AG04450 (cell line): ENCODE measurements at places on chromosomes 4 and X.
A peak's percentile ranks its signal among the peaks of the same experiment; 100 is the strongest.

DNA sequence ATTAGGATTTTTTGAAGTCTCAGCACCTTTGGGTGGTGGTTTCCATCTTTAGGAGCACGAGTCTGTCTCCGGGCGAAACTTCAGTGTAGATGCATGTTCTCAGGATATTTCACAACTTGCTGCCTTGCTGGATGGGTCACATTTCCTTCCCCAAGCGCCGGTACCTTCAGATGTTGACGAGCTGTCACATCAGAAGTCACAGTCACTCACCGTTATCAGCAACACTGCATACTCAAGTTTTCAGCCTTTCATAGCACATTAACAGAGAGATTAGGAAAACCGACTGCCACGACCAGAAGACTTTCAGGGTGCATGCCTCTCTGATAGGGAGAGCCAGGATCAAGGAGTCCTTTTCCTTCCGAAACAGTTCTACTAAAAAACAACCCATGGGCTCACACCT lies 77.8 kb downstream of the SHROOM2 start:
- no peak for DNase-seq

DNA sequence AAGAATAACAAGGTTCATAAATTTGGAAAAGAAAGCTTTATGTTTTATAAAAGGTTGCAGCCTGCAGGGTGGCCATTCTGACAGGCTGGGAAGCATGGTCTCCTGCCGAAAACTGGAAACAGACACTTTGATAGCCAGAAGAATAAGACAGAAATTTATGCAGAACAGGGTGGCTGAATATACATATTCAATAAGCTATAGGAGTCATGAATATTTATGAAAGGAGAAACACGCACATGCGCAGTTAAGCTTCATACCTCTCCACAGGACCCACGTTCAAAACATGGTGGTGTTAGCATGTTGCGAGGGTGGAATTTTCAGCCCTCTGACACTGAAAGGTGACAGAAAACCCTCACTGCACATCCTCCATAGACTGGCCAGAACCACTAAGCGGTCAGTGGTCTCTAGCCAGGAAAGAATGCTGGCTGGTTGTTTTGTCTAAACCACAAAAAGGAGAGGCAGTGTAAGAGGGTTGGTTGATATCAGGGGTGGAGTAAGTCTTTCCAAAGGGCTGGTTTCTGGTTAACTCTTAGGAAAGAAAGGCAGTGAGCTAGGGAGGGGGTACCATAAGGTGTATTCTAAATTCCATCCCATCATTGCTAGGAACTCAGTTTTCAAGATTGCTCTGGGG lies 58.2 kb downstream of the ANXA10 start:
- DNase-seq, result no peak

DNA sequence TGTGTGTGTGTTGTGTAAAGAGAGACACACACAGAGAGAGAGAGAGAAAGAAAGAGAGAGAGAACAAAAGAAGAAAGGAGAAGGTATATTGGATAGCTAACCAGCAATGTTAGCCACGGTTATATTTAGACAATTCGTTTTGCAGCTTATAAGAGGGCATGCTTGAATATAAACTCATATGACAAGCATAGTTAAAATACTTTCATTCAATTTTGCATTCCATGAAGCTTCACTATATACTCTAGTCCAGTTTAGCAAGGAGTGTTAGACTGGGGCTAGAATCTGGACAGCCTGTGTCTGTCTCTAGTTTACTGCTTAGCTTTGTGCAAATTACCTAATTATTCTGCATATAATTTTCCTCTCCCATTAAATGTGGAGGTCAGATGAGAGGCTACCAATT lies 525.9 kb upstream of the ZFP42 start:
- no peak for DNase-seq

- DNase-seq, result no peak
These were observed 309.4 kb downstream of the ARHGAP24 start for GRCh38 chr4:85784348-85784747.

DNA sequence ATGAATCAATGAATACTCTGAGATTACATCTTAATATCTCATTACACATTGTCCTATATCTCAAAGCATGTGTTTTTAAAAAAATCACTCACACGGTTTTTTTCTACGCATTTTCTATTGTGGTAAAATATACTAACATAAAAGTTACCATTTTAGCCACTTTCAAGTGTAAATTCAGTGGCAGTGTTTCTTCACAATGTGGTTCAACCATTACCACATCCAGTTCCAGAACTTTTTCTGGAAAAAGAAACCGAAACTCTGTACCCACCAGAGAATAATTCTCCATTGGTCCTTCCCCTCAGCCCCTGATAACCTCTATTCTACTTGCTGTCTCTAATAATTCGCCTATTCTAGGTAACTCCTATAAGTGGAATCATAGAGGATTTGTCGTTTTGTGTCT lies 35.3 kb upstream of the ACSL1 start:
- DNase-seq, result no peak

DNA sequence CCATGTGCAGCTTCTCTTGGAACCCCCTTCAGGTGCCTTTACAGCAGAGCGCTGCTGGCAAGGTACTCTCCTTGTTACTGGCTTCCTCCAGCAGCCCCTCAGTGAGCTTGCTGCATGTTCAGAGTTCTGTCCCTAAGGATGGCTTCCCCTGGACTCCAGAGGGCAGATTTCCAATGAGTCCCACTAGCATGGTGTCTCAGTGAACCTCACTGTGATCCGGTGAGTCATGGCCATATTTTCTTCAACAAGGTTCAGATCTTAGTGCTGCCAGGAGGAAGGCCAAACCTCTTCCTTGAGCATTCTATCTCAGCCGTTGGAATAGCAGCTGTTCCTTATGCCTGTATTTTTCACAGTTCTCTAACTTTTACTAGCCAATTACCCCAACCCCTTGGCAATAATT lies 98.8 kb downstream of the CASK start:
- no peak for DNase-seq

DNA sequence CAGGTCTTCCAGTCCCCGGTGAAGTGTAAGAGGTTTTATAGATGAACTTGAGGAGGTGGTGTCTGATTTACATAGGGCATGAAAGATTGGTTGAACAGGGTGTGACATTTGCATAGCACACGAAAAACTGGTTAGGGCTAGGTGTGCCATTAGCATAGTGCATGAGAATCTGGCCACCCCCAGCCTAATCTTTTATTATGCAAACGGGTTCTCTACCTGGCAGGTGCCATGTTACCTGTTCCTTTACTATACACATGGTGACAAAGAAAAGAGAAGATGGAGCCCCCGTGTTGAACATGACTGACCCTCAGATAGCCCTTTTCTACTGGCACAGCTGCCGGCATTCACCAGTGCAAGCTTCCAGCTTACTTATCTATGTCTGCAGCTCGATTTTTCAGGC lies 71.0 kb downstream of the UCHL1 start:
- DNase-seq, result no peak

GRCh38 chr4:152672206-152673092 lies 7.3 kb downstream of the TMEM154 start:
- no peak for DNase-seq

DNA sequence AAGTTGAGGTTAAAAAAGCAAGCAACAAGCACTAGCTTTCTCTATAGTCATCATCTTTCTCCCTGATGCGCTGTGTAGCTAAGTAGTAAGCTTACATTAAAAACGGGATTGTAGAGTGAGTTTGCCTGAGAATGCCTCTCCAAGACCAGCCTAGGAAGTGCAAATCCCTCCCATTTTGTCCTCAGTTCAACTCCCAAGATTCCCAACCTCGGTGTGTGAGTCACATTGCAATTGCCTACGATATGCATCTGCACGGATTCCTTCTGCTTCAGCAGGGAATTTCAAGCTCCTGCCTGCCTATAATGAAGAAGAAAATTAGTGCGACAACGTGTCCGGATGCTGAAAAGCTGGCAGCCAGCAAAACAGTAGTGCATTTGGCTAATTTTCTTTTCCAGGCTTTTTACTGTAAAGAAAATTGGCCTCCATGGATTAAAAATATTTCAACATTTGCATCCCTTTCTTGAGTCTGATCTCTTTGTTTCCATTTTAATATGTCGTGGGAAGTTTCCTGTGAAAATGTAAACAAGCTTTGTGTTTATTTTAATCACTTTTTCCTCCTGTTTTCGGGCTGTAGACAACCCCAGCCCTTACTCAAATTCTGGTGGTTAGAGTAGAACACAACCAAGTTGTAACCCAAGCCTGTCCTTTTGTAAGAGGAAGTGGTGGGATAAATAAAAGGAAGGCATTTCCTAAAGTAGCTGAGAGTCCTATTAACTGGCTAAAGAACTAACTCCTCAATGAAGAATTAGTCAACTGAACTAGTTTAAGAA lies 58.4 kb upstream of the TET2 start:
- DNase-seq, result peak; percentile 94

DNA sequence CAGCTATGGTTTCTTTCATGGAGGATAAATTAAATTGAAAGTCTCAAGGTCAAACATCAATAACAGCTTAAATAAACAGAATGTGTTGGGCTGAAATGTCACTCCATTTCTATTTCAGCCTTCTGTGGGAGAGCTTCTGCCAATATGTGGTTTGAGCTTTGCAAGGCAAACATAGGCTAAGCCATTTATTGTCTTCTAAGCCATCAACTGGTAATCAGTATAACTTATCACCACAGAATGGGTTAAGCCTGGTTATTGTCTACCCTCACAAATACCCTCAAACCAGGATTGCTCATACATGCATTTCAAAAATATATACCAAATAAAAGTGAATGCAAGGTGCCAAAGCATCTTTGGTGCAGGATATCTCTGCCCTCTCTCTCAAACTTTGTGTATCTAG lies 52.7 kb downstream of the GABRB1 start:
- DNase-seq, result no peak

GRCh38 chr4:8832113-8832915 lies 39.3 kb downstream of the HMX1 start:
- no peak for DNase-seq

GRCh38 chr4:127501103-127501502 lies 131.7 kb upstream of the INTU start:
- no peak for DNase-seq

GRCh38 chr4:160352637-160353036 lies 1249.8 kb downstream of the RAPGEF2 start:
- DNase-seq, result no peak

- no peak for DNase-seq
These were observed 69.1 kb downstream of the RXFP1 start for GRCh38 chr4:158590824-158591223.

DNA sequence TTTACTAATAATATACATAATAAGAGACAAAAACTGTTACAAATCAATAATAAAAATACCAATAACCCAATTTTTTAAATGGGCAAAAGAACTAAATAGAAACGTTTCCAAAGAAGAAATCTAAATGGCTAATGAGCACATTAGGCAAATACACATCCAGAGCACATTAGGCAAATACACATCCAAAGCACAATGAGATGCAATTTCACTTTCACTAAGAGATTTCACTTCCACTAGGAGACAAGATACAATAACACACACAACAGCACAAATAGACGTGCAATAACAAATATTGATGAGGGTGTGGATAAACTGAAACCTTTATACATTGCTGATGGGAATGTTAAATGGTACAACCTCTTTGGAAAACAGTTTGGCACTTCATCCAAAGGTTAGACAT lies 250.7 kb downstream of the ARAP2 start:
- DNase-seq, result no peak

DNA sequence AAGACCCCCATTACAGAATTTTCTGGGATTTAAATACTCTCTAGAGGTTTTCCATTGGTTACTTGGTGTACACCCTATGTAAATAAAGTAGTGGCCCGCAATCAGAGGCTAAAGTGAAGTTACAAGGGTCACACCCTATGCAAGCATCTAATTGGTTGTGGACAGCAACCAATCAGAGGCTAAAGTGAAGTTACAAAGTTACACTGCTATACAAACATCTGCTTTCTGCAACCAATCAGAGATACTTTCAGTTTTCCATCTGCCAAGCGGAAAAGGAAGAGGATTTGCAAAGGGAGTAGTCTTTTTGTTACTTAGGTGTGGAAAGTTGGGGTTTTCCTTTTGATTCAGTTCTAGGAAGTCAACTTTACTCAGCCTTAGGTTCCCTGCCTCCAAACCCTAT lies 2.0 kb upstream of the ATRX start:
- DNase-seq, result no peak

- no peak for DNase-seq
These were observed 438.5 kb downstream of the INPP4B start for GRCh38 chr4:142407596-142407995.

DNA sequence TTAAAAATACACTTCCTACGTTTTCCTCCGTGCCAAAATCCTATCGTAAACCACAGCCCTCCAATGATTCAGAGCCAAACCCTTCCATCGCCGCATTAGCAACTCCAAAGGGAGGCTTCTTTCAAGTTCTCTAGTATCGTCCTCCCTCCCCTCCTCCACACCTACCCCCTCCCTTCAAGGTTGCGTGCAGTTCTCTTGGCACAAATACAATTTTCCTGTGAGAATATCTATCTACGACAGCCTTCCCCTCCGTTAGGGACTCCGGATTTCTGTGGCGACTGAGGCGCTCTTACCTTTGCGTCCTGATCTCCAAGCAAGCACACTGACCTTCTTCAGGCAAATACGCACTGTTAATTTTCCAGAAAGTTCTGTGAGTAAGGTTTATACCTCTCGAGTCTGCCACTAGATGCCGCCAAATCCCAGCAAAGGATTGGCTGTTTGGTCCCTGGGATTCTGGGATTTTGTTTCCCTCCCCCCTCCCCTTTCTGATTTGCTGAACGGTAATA lies 1.2 kb upstream of the MORF4L2 start:
- DNase-seq, result no peak

GRCh38 chr4:60794372-60794771 lies 405.8 kb upstream of the ADGRL3 start:
- DNase-seq, result no peak

DNA sequence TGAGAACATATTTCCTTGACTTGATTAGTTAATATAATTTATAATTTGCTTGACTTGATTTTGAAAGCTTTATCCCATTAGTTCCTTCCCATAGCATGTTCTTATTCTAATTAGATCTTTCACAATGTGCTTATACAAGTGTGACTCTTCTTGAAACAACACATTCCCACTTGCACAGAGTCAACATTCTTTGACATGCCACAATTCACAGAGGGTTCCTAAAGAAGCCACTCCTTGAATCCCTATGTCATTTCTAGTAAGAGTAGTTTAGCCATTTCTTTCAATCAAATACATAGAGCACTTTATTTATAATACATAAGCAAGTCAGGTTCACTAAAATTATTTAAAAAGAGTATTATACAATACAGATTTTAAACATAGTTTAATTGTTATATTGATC lies 228.9 kb upstream of the GRID2 start:
- DNase-seq, result no peak

DNA sequence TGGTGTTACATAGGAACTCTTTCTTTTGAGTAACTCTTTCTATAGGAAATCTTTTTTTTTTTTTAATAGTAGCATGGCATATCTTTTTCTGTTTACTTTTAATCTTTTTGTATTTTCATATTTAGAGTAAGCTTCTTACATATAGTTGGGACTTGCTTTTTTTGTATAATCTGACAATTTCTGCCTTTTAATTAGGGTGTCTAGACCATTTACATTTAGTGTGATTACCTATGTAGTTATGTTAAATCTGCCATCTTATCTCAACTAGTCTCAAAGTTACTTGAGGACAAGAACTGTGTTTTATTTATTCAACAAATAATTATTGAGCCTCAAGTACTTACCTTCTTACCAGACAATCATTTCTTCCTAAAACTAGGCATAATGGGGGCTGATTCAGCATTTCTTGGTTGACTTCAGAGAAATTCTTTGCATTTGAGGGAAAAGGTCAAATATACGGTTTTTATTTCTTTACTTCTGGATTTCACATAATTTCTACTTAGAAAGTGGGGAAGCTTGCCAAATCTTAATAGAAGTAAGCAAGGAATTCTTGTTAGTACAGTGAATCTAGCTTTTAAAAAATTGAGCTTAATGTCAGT lies 28.6 kb downstream of the MND1 start:
- DNase-seq, result no peak

GRCh38 chrX:10142041-10142599 lies 14.7 kb upstream of the CLCN4 start:
- no peak for DNase-seq

- no peak for DNase-seq
These were observed 85.0 kb upstream of the HELT start for GRCh38 chr4:184933311-184933710.
